ENCODE measurements at places on chromosomes 3 and 15.

DNA sequence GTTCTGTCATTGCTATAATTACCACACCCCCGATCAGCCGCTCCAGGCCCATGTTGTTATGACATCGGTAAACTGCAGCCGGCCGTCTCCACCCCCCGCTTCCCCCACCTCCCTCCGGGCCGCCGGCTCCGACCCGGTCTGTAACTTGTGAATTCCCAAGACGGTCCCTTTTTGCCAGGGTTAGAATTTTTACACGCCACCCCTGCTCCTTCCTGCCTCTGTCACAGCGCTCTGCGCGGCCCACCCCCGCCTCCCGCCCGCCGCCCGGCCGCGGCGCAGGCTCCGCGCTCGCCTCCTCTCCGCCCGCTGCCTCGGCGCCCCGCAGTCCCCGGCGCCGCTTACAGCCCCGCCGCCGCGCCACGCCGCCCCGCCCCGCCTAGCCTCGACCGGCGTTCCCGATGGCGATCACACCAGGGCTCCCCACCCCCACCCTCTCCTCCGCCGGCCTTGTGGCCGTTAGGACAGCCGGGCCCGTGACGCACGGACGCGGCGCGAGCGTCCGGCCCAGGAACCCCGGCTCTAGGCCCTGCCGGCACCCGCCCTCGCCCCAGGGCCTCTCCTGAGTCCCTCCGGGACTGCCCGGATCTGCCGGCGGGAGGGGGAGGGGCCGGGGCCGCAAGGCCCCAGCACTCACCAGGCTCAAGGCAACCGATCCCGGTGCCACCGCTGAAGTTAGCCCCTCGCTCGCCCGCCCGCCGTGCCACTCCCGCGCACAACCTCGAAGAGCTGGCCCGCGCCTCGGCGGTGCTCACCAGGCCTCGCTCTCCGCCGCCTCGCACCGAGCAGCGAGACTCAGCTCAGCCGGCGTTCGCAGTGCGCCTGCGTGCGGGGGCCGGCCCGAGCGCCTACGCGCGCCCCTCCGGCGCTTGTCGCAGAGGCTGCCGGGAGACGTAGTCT is at the start of gene KPNA1:
Gene KPNA1 (minus strand): TSS at position 817 of the 897 bp plus-strand sequence. CDS start 18,374 bp downstream, outside the sequence.
- peak; percentile 73 for DNase-seq

DNA sequence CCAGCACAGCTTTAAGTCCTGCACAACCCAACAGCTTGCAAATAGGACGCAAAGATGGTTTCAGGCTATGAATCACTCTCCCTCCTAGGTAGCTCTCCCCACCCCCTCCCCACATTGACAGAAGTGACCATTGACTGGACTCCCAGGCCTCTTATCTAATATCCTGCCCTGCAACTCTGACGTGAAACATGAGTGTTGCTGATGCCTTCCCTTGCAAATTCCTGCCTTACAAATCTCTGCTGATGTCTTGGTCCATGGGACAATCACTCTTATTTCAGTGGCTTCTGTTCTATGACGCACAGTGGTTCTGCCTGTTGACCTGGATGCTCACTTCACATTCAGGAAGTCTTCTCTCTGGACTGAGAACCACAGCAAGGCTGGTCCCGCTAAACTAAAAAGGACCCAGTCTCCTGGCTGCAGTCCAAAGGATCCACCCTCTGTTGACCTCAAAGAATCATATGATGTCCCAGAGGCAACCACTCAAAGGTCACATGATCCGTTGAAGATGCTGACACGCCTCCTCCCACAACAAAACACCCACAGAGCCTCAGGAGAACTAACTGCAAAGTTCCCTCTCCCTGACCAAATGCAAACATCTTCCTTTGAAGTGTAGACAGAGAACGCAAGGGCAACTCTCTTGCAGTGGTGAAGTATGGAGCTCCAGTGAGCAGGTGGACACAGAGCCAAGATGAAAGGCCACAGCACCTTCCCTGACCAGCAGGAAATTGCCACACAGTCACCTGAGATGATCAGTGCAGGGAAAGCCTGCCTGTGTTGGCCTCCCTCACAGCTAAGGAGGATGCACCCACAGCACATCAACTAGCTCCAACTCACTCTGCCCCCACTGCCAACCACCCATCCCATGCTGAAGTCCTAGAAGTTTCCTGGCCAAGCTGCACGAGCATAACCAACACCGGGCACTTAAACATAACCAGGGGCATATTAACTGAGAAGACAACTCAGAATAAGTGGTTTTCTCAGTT is 112.3 kb downstream of the ADAMTS17 start:
- no peak for DNase-seq

- DNase-seq, result no peak
These were observed 296.0 kb downstream of the MEX3B start for GRCh38 chr15:81749716-81750375.

DNA sequence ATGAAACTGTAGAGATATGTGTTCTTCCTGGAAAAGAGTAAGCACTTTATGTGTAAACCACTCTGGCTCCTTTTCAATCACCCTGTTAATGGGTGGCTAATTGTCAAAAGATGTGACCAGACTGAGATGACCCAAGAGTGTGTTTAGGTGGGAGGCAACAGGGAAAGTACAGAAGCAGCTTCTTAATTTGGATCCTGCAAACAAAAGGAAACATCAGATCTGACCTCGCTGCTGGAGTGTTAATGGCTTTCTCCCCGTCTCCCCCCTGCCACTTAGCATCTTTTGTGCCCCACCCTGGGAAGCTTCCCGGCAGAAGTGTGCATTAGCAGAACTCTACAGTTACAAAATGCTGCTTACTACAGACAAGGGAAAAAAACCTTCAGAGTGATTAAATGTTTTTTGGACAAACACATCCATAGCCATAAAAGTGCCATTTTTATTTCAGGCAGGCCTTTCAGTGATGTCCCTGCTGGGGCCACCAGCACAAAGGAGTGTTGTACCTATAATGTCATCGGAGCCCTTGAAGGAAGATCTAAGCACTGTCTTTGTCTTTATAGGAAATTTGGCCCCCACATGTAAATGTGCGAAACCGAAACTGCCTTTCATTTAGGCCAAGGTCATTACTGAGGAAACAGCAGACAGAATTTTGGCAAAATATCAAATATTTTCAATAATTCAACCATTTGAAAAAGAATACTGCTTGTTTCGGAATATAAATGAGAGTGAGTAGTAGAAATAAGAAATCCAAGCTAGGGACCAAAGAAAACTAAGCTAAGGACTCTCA is 311.0 kb downstream of the WDR72 start:
- no peak for DNase-seq

DNA sequence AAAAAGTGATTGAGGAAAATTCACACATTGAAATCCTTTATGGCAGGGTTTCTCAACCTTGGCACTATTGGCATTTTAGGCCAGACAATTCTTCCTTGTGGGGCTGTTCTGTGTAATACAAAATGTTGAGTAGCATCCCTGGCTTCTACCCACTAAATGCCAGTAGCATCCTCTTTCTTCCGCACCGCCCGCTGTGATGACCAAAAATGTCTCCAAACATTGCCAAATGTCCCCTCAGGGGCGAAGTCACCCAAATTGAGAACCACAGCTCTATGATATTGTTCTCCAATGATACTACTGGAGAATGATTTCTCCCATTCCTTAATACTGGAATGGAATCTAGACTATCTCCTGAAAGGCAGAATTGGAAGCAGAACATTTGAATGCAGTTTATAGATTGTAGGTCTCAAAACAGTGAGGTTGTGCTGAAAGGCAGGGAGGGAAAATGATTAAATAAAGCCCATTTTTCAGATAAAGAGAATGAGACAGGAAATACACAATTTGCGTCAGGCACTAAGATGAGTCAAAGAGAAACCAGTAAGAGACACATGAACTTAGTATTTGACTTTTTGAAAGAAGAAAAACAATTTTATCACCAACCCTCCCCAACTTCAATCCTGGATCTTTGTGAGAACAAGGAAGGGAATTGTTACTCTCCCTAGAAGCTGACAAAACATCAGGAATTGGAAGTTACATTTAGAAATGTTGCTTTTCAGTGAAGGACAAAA is 101.6 kb upstream of the TNIK start:
- no peak for DNase-seq

DNA sequence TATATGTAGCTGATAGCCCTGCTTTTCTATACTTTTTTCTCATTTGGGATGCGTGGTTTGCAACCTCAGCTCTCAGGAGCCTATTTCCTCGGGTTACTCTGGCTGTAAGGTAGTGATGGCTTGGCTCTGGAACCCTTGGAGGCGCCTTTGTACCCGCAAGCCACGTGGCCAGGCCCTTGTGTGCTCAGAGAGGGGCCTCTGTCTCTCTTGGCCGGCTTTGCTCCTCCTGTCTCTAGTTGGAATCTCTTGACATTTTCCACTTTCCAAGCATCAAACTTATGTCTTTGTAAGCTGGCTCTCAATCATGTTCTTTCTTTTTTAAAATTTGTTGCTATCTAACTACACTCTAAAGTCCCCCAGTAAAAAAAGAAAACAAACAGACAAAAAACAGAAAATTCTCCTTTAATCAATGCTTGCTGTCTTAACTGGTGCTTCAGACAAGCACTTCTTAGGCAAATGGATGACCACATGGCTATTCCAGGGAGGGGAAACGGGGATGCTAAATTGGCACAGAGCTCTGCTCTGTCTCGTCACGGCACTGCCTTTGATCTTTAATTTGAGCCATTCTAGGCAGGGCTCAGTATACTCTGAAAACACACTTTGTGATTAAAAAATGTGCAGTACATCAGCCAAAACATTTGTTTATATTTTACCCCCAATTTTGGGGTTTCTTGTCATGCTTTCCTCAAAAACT is 180.4 kb upstream of the NR2E3 start:
- no peak for DNase-seq
